ENCODE measurements at places on chromosomes 13 and 19.

- DNase-seq: no peak
These were observed 52.0 kb downstream of the TDRD3 start for GRCh38 chr13:60448907-60449510.

GRCh38 chr13:66657165-66657881 is 572.8 kb downstream of the PCDH9 start:
- DNase-seq: no peak

- DNase-seq: no peak
These were observed 60.5 kb upstream of the MEDAG start for GRCh38 chr13:30845297-30846214.

- DNase-seq: no peak
These were observed 2874.1 kb upstream of the PCDH20 start for GRCh38 chr13:64289702-64290101.

- DNase-seq: no peak
These were observed 26.0 kb downstream of the NAXD start for GRCh38 chr13:110641055-110642015.

- DNase-seq: no peak
These were observed 39.6 kb downstream of the LTBP4 start for GRCh38 chr19:40640744-40641143.

- DNase-seq: no peak
These were observed at the start of gene PLIN5 for GRCh38 chr19:4534836-4535658. PLIN5 (minus strand) TSS chr19:4535224; CDS start chr19:4534074, 1,150 bp downstream.

DNA sequence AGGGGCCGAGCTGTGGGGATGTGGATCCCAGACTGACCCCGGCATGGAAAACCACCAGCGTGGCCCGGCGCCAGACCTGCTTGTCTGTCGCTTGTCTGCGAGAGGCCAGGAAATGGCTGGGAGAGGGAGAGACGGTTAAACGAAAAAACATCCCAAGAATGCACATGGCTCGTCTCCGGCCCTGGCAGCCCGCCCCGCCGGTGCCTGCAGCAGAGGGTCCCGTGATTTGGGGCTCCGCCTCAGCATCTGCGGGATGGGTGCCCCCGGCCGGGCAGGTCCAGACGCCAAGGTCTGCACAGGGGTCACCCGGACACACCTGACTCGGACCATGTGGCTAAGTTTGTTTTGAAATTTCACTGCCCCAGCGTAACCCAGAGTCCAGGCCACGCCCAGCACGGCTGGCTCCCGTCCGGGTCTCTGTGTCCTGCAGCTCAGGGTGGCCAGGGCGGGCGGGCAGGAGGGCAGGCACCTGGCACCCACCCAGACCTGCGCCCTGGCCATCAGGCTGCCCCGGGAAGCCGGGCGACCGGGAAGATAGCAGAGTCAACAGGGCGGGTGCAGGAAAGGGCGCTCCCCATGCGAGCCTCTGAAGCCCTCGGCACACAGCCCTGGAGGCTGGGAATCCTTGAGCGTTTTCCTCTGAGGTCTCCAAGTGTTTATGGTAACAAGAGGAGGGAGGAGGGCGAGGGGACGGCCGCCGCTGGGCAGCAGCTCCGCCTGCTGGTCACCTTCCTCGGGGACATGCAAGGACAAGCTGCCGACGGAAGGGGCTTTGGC is 103.2 kb downstream of the GADD45B start:
- no peak for DNase-seq

DNA sequence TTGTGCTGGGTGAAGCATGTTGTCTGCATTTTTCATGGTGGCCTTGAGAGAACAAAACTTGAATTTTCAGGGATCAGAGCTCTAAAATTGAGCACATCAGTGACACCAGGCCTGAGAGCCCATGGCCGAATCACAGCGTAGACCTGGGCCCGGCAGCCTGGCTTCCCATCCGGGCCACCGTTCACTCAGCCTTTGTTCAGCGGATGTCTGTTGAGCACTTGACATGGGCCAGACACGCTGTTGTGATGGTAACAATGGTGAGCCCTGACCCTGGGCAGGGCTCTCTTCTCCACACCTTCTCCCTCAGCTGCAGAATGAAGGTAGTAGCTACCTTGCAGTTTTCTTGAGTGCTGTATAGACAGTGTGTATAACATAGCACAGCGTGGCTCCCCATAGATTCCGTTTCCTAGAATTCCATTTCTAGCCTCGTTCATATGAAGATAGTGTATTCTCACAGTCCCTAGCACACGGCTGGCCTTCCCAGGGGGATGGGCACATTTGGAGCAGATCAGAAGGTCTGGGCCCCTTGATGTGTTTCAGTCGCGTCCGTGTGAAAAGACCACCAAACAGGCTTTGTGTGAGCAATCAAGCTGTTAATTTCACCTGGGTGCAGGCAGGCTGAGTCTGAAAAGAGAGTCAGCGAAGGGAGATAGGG is 75.3 kb downstream of the RAB20 start:
- no peak for DNase-seq

GRCh38 chr13:105035092-105035491 is 1500.4 kb downstream of the EFNB2 start:
- DNase-seq: no peak

DNA sequence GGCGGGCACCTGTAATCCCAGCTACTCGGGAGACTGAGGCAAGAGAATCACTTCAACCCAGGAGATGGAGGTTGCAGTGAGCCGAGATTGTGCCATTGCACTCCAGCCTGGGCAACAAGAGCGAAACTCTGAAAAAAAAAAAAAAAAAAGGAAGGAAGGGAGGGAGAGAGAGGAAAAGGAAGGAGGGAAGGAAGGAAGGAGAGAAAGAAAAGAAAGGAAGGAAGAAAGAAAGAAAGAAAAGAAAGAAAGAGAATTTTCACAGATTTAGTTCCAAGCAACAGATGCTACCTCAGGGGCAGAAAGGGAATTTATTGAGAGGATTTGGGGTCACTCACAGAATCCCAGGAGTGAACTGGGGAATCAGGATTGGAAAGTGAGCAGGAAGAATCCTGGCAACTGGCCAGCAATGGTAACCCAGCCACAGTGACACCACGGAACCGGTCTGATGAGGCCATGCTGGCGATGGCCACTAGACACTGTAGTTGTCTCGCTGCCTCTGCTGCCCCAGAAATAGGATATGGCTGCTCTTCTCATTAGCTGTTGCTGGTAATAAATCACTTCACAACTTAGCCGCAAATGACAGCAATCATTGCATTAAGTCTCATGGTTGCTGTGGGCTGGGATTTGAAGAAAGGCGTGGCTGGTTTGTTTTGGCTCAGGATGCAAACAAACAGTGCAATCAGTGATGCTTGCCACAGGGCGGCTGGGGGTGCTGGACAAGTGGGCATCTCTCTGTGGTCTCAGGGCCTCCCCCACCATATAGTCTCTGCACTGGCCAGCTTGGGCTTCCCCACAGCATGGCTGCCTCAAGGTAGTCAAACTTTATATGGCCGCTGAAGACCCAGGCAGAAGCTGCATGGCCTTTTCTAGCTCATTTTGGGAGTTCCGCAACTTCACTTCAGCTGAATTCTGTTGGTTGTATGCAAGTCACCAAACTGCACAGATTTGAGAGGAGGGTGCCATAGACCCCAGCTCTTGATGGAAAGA is 5.2 kb upstream of the BCAM start:
- no peak for DNase-seq

DNA sequence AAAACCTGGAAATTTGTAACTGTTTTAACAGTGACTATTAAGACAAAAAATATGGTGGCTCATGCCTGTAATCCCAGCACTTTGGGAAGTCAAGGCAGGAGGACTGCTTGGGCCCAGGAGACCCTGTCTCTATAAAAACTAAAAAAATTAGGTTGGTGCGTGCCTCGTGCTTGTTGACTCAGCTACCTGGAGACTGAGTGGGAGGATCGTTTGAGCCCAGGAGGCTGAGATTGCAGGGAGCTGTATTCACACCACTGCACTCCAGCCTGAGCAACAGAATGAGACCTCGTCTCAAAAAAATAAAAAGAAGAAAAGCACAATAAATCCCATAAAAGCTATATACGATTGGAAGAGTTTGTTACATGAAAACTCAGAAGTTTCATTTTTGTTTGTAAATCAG is 23.7 kb downstream of the KLF5 start:
- no peak for DNase-seq

GRCh38 chr13:45242070-45242469 is 41.2 kb upstream of the KCTD4 start:
- no peak for DNase-seq

DNA sequence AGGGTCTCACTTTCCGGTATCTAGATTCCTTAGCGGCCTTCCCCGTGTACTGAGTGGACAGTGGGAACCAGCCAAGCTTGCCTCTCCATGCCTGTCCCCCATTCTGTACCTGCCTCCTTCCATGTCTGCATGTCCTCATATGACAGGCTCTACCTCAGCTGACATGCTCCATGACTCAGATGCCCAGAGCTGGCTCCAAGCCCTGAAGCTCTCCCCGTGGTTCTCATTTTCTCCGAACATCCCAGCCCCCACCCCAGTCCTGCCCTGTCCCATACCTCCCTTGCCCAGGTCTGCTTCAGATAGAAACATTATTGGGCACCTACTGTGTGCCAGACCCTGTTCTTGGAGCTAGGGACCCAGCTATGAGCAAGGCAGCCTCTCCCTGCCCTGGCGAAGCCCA is 17.1 kb upstream of the SHFL start:
- DNase-seq: no peak

DNA sequence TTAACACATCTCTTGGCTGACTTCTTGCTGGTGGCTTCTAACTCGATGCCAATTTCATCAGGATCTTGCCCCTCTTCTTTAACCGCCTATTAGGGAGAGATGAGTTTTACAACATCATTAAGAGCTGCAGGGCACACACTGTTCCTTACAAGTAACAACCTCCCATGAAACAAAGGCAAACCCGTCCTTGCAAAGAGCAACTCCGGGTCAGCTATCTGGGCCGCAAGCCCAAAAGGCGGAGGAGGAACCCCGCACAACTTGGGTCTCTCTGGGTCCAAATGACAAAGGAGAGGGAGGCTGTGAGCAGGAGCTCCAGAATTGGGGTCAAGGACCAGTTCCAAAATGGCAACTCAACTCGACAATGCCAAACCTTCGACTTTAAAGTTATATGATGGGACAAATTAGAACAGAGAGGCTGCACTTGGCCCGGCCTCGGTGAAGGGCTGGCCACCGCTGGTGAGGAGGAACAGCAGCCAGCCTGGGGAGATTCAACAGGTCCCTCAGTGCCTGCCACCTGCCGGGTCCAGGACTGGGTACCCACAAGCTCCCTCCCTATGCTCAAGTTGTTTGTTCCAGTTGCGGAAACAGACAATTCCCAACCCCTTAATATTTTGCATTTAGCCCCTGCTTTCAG is 1.1 kb downstream of the SAFB2 start:
- no peak for DNase-seq

- no peak for DNase-seq
These were observed 661.2 kb downstream of the TBC1D4 start for GRCh38 chr13:74820809-74821208.

DNA sequence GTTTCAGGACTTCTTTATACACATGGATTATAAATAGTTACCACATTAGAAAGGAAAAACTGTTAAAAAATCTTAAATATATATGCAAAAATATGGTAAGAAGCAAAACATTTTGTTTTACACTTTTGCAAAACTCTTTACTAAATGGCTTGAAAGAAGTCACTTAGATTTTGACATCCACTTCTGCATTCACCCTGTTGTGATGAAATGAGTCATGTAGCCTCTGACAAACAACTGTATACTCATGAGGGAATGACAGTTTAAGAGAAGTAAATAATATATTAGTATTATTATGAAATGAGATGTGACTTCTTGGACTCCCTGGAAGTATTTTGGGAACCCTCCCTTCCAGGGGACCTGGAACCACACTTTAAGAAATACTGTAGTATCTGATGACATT is 275.6 kb downstream of the DACH1 start:
- DNase-seq: no peak

- no peak for DNase-seq
These were observed 24.3 kb downstream of the C13orf46 start for GRCh38 chr13:113949546-113949945.

GRCh38 chr19:792306-792885 is 4.9 kb upstream of the PTBP1 start:
- DNase-seq: no peak

- no peak for DNase-seq
These were observed 265.0 kb downstream of the PCDH9 start for GRCh38 chr13:66965181-66965580.
